ENCODE measurements at places on chromosomes 11 and 22.

DNA sequence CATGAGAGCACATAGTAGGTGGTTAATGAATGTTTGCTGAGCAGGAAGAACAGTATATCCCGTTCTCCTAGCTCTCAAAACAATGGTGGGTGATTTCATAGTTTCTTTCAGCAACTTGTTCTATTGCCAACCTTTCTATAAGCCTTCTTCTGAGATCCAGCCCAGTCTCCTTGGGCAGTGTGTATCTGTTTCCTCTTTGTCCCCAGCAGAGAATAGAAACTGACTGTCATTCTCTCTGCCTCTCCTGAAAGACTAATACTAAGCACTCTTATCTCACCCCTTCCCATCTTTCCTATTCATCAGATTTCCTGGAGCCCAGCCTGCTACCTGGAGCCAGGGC, 272.9 kb downstream of the ST3GAL4 start:
- no peak for DNase-seq

GRCh38 chr11:6667733-6668374, 12.2 kb upstream of the DCHS1 start:
- DNase-seq = no peak

DNA sequence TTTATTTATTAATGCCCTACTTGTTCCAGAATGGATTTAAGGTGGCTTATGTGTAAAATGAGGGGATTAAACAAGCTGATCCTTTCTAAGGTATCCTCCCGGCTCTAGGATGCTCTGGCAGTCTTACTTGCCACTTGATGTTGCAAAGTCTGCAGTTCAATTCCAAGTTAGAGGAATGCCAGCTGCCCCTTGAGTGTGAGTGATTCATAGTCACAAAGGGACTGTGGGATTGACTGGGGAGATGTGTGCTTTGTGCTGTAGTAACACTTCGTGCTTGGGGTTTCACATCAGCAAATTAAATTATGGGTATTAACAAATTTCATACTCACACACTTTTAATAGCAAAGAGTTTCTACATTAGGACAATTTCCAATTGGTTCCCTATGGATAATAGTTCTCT, 550.8 kb upstream of the CADM1 start:
- DNase-seq = no peak

GRCh38 chr11:488992-489391, 18.1 kb downstream of the RNH1 start:
- DNase-seq = no peak

- no peak for DNase-seq
Measured at GRCh38 chr11:123091506-123091905, 29.6 kb upstream of the HSPA8 start.

DNA sequence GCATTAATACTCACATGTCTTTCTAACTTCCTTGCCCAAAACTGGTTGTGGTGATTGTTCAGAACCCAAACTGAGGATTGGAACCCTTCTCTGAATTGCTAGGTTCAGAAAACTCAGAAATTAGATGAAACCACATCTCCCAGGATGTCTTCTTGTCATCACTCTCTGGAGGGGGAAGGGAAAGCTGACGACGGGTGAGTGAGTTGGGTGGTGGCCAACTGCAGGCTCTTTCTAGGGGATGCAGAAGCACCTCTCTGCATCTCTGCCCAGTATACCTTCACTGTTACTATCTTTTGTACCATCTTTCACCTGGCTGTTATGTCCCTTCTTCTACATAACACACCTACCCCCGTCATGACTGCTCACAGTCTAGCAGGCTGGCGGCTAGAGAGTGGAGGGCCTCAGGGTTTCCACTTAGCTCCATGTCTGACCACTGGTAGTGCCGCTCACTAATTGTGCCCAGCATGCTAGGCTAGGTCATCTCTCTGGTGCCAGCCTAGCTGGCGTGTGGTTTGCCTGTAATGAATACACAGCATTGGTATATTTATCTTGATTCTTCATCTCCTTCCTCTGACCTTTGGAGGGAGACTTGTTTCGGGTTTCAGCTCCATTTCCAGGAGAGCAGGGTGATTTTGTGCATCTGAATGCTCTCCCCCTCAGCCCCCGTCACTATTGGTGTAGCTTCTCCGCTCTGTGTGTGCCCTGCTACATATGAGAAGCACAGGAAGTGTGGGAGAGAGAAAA, 7.3 kb downstream of the GRAMD1B start:
- no peak for DNase-seq

DNA sequence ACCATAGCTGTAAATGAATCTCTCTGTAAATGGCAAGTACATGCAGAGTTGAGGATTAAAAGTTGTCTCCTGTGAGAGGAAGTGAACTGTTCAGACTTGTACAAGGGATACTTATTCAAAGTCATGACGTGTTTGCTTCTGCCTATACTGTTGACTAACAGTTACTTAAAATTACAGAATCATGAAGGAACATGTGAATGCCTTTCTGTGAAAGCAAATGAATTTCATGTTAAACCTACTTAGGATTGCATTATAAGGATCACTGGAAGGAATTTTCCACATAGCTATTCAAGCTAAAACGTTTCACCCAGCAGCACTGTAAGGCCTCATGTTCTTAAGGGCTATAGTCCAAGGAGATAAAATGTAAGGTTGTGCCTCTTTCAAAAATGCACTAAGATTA, 93.4 kb upstream of the BIRC3 start:
- no peak for DNase-seq

DNA sequence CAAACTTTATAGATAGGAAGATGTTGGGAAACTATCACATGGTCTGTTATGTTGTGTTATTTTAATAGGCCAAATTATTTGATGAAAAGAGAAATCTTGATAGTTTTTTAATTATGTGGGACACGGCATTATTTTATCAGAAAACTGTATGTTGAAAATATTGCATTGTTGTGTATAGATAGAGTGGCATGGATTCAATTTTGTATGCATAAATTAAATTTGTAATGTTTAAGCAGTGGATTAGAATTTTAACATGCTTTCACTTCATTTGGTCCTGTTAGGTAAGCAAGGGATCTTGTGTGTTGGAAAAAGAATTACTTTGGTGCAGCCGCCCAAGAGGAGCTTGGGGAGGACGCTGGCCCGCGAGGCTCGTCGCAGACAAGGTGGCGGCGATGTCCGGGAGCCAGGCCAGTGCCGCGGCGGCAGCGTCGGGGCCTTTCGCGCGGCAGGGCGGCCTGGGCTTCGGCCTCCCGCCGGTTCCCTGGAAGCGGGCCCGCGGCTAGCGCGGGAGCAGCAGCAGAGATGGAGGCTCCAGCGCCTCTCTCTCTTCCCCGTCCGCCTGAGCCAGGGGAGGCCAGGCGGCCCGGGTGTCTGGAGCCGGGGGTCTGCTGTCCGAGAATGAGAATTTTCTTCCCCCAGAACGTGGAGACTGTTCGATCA, 82.7 kb downstream of the GGT1 start:
- DNase-seq = no peak

- no peak for DNase-seq
Measured at GRCh38 chr11:72740562-72741428, 11.4 kb downstream of the ARAP1 start.

DNA sequence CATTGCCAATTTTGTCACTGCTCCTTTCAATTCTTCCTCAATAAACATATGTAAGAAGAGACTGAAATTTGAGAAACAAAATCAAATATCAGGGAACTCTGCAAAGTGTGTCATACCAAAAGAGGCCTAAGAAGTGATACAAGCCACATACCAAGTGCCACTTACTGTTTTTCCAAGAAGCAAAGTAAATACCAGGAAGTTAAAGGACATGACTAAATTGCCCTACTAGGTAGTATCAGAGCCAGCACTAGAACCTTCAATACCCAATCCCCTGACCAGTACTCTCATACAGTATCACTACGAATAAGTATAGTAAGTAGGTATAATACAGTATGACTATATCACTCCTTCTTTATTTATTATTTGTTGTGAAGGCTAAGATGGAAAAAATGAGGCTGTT, 13.6 kb downstream of the MAML2 start:
- DNase-seq = no peak

DNA sequence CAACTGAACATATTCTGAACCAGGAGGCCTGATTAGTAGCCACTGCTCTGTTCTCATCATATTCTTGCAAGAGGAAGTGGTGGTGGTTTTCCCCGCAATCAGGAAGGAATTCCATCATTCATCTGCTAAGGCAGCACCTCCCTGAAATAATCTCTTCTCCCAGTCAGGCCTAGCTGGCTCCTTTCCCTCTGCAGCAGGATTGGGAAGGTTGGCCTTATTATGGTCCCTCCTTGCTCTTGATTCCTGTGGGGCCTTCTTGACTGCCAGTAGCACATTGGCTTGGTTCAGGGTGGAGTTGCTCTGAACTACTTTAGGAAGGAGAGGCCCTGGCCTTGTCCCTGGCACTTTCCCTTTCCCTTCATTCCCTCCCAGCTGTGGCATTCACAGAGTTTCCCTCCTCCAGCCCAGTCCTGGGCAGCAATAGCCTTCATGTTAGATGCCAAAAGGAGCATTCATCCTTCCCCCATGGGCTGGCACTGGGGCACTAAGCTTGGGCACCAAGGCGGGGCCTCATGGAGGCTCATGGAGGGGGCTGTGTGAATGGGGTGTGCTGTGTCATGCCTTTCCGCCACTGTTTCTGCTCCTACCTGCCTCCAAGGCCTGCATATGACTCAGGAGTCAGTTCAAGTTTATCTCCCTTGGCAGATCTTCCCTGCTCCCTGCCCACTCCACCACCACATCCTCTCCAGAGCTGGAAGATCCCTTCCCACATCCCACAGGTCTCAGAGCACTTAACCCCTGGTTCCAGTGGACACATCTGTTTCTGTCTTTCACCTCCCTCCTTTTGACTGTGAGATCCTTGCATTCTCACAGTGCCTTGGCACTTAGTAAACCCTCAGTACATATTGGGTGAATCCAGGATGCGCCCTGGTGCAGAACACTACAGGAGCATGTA, 27.6 kb upstream of the CD44 start:
- no peak for DNase-seq

Measured in endothelial cell (in vitro differentiated cells).